ENCODE measurements at places on chromosomes 16 and 17.

DNA sequence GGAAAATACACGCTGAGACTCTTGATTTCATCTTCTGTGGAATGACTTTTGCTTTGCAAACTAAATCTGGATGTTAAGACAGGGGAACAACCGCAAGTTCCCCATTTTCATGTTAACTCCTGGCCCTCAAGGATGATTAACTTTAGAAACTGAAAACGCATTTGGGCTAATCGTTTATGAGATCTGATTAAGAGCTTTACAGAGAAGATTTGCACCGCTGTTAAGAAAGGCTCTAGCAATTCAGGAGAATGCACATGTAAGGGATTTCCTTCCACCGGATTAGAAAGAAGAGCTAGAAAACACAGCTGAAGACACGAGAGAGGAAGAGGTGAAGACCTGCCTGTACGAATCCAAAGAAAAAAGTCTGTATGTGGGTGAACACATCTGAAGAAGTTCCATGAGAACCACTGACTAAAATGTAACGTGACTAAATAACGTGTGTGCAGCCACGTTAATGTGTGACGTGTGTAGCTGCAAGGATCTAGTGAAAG is 106.4 kb downstream of the YPEL2 start:
- DNase-seq = no peak

- DNase-seq = no peak
These were observed 22.6 kb downstream of the SRCAP start for GRCh38 chr16:30721606-30722005.

- no peak for DNase-seq
These were observed 53.8 kb downstream of the COG7 start for GRCh38 chr16:23398987-23399805.

DNA sequence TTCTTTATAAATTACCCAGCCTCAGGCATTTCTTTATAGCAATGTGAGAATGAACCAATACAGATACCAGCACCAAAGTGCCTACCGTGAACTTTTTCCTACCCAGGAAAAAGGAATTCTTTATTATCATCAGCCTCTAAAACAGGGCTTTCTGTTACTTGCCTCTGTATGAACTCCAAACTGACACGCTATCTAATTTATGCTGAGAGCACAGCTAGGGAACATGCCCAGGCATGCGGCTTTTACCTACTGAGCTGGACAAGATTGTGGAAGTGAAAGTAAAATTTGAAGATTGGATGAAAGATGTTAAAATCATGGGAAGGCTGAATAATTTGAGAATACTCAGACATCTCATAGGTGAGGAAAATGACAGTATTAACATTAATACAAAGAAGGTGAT is 24.4 kb upstream of the ADCY9 start:
- DNase-seq = no peak

DNA sequence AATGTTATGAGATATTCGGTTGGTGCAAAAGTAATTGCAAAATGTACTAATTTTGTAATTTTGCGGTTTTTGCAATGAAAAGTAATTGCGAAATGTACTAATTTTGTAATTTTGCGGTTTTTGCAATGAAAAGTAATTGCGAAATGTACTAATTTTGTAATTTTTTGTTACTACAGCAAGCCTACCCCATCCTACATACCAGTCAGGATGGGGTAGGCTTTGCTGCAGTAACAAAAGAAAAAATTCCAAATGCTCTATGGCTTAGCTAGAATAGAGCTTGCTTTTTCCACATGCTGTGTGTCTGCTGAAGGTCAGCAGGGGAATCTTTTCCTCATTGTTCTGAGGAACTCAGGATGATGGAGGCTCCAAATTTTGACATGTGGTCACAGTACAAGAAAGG is 83.3 kb upstream of the GPRC5B start:
- no peak for DNase-seq

DNA sequence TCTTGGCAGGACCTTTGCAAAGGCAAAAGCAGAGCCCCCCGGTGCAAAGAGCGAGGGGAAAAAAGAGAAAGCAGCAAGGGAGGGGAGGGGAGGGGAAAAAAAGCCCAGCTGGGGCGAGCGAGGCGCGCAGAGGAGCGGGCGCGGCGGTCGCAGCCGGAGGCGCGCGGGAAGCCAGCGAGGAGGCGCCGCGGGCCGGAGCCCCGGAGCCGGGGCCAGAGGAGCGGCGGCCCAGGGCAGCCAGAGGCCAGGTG is 129 bp downstream of the IRX5 start:
- DNase-seq = no peak

GRCh38 chr16:21666772-21667171 is 3.0 kb downstream of the OTOA start:
- no peak for DNase-seq

GRCh38 chr17:38717139-38717745 is 12.2 kb downstream of the MLLT6 start:
- DNase-seq = no peak

DNA sequence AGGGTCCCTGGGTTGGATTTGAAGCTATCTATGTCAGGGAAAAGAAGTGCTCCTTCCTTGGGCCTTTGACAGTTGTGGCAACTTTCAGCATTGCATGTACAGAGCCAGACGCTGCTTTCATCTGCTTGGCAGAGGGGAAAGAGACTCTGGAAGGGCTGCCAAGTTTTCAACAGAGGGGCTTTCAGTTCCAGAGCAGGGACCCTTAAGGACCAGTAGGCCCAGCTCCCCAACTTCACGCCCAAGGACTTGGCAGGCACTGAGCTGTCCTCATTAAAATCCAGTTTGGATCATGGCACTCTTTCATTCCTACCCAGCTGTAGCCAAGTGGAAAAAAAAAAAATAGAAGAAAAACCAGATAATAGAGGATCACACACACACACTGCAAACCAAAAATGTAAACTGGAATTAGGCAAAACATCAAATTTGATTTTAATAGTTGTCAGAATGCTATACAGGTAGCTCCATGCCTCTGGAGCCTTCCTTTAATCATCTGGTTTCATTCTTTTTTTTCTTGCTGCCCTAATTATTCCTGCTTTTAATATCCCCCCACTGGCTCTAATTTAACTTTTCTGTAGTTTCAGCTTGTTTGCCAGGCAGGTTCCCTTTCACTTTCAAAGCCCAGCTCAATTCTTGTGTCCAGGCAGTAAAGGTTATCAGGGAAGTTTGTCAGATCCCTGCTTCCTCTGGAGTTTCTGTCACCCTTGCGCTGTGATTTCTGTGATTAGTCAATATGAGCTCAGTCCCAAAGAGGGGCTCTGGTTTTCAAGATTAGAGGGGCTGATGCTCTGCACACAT is 702.6 kb upstream of the CDH8 start:
- no peak for DNase-seq

GRCh38 chr16:73159296-73159695 is 111.4 kb upstream of the ZFHX3 start:
- no peak for DNase-seq

- no peak for DNase-seq
These were observed 54.3 kb upstream of the RBFOX3 start for GRCh38 chr17:79664930-79665737.

GRCh38 chr17:31733326-31733725 is 125.7 kb downstream of the COPRS start:
- DNase-seq = no peak

DNA sequence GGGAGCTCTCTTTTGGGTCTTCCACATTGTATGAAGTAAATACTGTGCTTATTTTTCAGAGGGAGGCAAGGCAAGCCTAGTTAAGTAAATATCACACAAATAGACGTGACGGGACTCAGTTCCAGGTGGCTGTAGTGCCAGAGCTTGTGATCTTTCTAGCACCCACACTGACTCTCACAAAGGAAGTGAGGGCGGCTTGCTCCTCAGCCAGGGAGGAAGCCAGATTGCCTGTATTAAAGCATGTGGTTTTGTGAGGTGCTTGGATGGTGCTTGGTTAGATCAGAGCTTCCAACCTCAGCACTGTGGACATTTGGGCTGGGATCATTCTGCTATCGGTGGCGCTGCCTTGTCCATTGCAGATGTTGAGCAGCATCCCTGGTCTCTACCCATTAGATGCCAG is 80.1 kb downstream of the VAT1L start:
- peak; percentile 4 for DNase-seq

GRCh38 chr17:3004150-3004801 is 59.1 kb downstream of the OR1D5 start:
- DNase-seq = peak; percentile 62

DNA sequence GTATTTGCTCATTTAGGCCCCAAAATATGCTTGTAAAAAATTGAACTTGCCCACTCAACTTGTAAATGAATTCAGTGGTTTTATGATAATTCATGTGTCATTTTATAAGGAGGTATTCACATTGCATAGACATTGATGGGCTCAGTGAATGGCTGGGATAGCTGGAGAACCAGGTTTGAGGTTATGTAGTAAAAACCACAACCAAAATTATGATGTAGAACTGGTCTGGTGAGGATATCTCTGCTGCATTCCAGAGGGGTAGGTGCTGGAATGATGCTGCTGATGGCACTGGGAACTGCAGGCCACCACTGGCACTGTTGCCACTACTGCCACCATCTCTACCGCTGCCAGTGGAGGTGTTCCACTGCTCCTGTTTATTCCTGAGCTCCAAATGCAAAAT is 21.5 kb upstream of the RABEP1 start:
- DNase-seq = no peak

DNA sequence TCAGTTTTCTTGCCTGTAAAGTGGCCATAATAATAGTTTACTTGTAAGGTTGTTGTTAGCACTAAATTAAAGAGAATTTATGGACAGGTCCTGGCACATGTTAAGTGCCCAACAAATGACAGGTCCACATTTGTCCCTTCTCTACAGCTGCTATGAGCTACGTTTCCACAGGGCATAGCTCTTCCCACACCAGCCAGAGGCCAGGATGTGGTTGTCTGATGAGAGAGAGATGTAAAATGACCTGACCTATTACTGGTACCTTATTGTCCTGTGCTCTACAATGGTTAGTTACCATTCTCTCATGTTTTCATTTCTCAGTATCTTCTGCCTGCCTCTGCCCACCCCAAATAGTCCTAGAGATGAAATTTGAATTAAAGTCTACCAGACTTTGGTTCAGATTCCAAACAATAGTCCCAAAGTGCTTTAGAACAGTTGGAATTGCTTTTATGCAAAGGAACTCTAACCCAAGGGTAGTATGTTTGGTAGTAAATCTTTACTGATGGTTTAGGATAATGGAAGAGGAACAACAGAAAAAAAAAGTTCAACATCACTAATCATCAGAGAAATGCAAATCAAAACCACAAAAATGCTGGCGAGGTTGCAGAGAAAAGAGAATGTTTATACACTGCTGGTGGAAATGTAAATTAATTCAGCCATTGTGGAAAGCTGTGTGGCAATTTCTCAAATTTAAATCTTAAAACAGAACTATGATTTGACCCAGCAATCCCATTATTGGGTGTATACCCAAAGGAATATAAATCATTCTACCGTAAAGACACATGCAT is 57.1 kb upstream of the ANKFN1 start:
- DNase-seq = no peak

GRCh38 chr16:11581678-11582077 is 5.0 kb downstream of the LITAF start:
- no peak for DNase-seq

DNA sequence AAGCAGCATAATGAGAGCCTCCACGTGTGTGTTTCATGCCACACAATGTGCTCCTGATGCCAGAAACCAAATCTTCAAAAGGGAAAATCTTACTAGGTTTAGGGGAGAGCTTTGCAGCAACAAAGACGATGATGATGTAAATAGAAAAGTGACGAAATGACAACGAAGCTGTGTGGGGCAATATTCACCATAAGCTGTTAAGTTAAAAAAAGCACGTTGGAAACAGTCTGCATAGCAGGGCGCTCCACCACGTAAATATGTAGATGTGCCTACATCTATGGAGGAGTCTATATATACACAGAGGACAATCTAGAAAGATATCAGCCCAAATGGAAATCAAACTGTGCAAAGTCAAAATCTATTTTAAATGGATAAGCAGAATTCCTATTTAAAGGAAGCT is 61.0 kb downstream of the RPH3AL start:
- no peak for DNase-seq

DNA sequence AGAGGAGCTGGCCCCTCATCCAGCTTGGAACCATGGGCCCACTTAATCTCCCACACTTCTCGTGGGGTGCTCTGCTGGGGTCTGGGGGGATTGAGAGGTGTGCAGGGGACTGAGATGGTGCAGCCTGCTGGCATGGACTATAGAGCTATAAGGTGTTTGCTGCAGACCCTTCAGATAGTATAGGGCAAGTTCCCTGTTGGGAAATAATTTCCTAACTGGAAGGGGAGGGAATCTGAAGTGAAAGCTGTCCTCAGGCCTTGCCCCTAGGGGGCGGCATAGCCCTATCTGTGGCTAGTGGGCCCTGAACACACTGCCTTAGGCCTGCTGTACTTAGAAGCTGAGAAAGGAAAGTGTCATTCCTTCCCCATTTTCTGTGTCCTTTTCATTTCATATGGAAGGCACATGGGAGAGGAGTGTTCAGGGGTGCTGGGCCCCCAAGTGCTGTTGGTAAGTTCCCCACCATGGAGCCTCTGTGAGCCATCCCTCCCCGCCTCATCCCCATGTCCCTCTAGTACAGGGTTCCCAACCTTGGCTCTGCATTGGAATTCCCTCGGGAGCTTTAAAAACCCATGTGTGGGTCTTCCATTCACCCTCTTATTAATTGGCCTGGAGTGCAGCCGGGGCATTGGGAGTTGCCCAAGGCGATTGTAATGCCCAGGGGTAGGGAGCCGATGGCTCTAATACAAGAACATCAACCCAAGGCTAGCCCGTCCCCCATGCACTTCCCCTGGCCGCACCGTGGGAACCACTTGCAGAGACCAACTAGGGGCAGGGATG is 19.7 kb downstream of the GOSR2 start:
- DNase-seq = peak; percentile 52

- no peak for DNase-seq
These were observed 7.7 kb upstream of the RARA start for GRCh38 chr17:40301315-40301714.

GRCh38 chr17:37273409-37274051 is 102.3 kb upstream of the C17orf78 start:
- DNase-seq = no peak

GRCh38 chr16:12344577-12345343 is 368.2 kb downstream of the SNX29 start:
- DNase-seq = no peak

- DNase-seq = no peak
These were observed 50.7 kb downstream of the ACTG1 start for GRCh38 chr17:81461607-81462500.

GRCh38 chr16:66070140-66070917 is 296.2 kb upstream of the CDH5 start:
- DNase-seq = no peak

DNA sequence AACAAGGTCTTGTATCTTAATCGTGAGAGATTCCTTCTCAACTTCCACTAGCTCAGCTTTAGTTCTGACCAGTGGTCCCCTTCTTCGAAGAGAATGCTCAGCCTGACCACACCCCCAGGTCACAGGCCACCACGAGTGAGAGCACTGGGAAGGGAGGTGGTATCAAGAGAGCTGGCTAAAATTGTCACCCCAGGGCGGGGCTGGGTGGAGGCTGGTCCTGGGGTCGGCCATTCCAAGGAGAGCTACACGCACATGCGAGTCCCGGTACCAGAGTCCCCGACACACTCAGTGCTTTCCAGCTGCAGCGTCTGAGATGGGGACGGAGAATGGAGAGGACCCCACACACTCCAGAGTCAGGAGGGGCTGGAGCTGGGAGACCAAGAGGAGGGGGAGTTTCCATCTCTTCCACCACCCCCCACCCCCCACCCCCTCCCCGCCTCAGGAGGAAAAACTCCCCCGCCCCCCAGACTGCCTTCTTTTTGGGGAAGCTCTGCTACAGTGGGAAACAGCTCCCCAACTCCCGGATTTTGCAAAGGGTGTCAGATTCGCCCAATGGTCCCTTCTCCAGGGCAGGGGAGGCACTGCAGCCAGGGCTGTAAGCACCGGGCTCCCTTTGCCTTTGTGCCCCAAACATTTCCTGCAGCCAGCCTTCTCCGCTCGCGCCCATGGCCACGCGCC is 1.6 kb downstream of the C1QL1 start:
- no peak for DNase-seq

Measured in stimulated activated CD4-positive, alpha-beta T cell treated with anti-CD3 and anti-CD28 coated beads, Interleukin-4, amount 100 ng/mL, for 24 hours (primary cell).